ENCODE measurements at places on chromosomes 6 and 20. TPM values are rescaled to one million over a fixed set of nuclear protein-coding genes. Genes with fewer than 3 reads are reported as not detected.
A peak's percentile ranks its signal among the peaks of the same experiment; 100 is the strongest.

KCNQ2 gene
- 72.1 TPM for total RNA-seq

GRM4 gene
- 3.1 TPM for total RNA-seq

SAPCD1 gene
- total RNA-seq, result 8.4 TPM

ERVFRD-1 gene
- total RNA-seq, result not detected

PSORS1C1 gene
- 0.47 TPM for total RNA-seq

GLP1R gene
- total RNA-seq, result not detected

CD24 gene
- total RNA-seq, result 392 TPM

SLC22A2 gene
- 0.64 TPM for total RNA-seq

CRISP2 gene
- 0.34 TPM for total RNA-seq

DNA sequence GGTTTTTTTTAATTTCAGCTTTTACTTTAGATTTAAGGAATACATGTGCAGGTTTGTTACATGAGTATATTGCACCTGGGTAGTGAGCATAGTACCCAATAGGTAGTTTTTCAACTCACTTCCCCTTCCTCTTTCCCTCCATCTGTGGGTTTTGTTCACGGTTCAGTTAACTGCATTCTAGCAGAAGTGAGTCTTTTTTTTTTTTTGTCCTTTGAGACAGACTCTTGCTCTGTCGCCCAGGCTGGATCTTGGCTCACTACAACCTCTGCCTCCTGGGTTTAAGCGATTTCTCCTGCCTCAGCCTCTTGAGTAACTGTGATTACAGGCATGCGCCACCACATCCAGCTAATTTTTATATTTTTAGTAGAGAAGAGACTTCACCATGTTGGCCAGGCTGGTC is 8.7 kb downstream of the UBR2 start:
- DNase-seq, result no peak

DNA sequence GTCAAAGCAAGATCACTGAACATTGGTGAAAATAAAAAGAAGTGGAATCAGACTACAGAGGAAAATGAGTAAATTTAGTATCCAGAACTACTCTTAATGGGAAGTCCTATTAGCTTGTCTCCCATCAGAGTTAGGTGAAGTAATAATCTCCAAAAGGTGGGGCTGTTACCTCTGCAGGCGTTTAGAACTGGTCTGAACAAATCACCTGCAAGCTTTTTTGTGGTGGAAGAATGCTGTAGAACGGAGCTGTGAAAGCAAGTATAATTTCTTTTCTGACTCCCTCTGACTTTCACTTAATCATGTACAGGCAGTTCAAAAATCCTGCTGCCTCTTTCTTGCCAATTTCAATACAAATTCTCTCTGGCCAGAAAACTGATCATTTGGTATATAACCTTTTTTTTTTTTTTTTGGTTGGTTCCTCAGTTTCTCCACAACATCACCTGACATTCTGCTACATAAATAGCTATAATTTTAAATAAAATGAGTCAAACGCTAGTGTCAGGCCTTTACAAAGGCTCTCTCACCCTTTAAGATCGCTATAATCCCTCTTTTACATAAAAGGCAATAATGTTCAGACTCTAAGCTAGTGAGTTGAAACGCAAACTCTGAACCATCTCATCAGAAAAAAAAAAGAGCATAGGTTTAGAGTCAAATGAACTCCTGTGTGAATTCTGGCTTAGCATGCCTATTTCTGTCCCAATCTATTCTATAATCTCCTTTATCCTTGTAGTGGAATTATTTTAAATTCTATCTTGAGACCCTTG is 38.8 kb downstream of the CITED2 start:
- no peak for DNase-seq

- DNase-seq, result no peak
These were observed 24.9 kb downstream of the DPPA5 start for GRCh38 chr6:73329201-73329600.

- DNase-seq, result no peak
These were observed 24.5 kb downstream of the BCAS4 start for GRCh38 chr20:50819349-50819748.

DNA sequence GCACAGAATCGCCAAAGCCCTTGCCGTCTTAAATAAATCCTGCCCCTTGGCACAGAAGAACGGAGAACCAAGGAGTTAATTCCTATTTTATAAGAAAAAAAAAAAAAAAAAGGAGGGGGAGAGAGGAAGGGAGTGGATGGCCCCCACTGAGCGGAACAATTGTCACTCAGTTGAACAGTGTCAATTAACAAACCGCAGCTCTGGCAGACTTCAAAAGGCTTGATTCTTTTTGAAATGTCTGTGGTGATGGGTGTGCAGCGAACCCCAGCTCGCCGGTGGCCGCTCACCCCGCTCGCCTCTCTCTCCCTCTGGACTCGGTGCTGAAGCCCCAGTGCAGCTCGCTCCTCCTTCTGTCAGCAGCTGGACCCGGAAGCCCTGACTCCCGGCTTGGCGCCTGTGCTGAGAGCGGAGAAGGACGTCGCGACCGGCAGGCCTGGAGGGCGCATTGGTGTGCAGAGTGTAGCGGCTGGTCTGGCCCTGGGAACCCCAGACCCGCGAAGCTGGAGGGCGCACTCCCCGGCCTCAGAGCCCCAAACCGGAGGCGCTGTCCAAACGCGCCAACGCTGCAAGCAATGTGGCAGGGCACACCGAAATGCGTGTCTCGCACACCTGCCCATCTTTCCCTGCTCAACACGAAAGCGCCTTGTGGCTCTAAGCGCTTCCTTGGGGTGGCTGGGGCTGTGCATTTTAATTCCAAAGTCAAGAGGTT is 3.4 kb downstream of the LINC00237 start:
- DNase-seq, result peak; percentile 87

GRCh38 chr6:6803180-6803977 is 214.9 kb downstream of the LY86 start:
- no peak for DNase-seq

- DNase-seq, result no peak
These were observed 7.8 kb downstream of the SMIM13 start for GRCh38 chr6:11101417-11101816.

DNA sequence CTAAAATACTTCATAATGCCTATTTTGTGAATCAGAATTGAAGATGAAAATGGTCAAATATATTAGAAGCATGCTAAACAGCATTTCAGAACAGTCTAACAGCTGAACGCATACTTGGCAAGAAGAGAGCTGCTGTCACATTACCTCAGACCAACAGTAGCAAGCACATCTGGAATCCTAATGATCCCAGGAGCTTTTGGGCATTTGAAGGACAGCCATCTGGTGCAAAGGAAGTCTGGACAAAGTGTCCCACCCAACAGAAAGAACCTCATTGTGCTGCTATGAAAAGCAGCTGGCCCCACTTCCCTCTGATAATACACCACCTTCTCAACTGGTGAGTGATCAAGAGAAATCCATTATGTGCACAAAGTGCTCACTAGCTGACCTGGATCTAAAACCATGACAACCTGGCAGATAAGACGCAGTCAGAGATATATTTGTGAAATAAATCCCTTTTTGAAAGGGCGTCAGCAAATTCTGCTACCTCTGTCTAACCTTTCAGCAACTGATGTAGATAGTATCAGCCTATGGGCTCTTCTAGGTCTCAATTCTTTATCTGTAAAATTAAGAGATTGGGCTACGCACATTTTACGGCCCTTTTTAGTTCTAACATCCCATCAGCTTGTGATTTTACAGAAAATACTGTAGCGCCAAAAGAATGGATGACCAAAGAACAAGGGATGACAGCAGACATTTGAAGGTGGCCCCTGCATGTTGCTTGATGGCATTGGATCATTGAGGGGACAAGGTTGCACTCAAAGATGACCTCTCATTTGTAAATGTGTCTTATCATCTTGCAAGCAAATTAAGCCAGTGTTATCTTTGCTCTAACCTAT is 78.7 kb downstream of the SGK1 start:
- no peak for DNase-seq

GRCh38 chr6:97841763-97842162 is 558.7 kb upstream of the MMS22L start:
- DNase-seq, result no peak

- no peak for DNase-seq
These were observed 86.4 kb downstream of the CEBPB start for GRCh38 chr20:50277064-50277415.

- DNase-seq, result no peak
These were observed 760 bp upstream of the IBTK start for GRCh38 chr6:82248273-82248735.

GRCh38 chr20:35772563-35773058 is 796 bp downstream of the PHF20 start:
- DNase-seq, result no peak

- DNase-seq, result peak; percentile 70
These were observed 115.4 kb downstream of the OPRM1 start for GRCh38 chr6:154154389-154154967.

DNA sequence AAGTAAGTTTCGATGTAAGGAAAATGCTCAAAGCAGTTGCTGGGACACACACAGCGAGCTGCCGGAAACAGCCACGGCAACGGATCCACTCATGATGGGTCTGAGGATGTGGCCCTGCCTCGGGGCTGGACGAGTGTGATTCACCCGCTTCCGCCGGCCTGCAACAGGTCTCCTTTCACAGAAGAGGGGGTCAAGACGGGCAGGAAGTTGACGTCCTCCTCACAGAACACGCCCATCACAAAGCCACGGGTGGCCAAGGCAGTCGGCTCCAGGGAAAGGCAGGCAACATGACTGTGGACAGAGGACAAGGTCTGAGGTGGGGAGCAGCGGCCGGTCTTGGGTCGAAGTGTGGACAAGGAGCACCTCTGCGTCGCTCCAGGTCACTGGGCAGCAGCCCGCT is 29.9 kb upstream of the SMOC2 start:
- peak; percentile 40 for DNase-seq

GRCh38 chr6:38113825-38114576 is 294.5 kb downstream of the ZFAND3 start:
- no peak for DNase-seq

GRCh38 chr20:44522841-44523240 is 971 bp upstream of the SERINC3 start:
- DNase-seq, result no peak

DNA sequence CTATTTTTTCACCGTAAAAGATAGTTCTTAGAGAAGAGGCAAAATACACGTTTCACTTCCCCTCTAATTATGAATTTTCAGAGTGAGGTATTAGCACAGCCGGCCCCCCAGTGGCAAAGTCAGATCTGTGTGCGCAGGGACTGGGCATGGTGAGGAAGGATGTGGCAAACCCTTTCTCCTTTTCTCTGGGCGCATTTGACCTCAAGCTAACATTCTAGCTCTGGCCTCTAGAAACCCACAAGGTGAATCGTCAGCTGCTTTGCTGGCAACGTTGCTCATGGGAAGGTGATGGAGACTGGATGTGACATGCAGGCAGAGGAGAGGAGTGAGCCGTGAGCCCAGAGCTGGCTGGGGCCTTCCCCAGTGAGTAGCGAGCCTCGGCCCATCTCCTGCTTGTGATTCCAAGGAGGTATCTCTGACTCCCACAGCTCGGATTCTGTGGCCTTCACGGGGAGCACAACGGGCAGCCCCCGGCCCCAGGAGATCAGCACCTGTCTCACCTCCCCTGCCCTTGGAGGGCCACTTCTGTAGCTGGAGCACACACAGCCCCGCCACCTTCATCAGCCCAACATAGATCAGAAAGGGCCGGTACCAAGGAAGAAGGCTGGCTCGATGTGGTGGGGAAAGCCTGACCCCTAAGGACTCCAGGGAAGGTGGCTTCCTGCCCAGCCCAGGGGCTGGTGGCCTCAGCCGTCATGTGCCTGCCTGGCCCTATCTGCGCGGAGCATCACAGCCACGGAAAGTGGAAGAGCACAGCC is 152.8 kb downstream of the TAF4 start:
- DNase-seq, result no peak

GRCh38 chr6:123594776-123595175 is 42.0 kb downstream of the TRDN start:
- DNase-seq, result no peak

DNA sequence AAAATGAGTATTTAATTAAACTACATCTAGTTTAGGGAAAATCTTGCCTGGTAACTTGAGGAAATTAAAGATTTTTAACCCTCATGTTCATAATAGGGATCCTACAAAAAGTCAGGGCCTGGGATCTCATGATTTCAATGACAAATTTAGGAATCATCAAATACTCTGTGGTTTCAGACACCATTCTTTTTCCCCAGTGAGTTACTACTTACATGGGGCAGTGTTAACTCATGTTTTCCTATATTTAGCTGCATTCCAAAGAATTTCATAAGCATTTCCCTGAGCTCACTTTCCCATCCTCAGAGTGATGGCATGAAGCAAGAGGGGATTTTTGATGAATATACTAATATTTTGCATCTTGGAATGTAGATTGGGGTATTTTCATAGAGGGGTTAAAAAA is 321.7 kb downstream of the CENPW start:
- DNase-seq, result no peak

DNA sequence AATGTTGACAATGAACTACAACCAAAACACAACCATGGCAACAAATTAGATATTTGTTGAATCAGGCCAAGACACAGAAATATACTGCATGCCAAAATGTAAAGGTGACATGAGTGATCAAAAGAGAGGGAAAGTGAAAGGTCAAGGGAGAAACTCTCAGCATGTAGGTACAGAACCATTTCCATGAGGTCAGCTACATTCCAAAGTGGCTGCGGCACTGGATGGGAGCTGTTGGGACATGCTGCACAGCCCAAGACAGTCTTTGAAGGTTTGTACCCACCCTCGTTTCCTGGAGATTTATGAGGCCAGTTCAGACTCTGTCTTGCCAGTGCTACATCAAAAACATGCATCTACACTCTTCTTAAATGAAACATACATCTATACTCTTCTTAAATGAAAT is 579.9 kb downstream of the BMP2 start:
- DNase-seq, result no peak

DNA sequence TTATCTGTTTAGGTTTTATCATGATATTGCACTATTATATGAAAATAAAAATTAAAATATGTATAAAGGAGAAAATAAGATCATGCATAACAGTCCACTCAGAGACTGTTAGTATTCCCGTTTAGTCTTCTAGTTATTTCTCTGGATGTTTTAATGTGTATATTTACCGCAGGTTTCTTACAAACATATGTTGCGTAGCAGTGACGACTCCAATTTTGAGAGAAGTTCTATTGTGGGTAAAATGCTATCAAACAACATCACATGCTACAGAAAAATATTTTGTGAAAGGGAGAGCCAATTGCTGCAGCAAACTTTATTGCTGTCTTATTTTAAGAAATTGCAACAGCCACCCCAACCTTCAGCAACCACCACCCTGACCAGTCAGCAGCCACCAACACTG is 72.4 kb upstream of the NXT1 start:
- no peak for DNase-seq

- DNase-seq, result no peak
These were observed 1.1 kb upstream of the IL17F start for GRCh38 chr6:52245425-52245824.

GRCh38 chr6:68975816-68976215 is 340.7 kb downstream of the ADGRB3 start:
- DNase-seq, result no peak

- DNase-seq, result no peak
These were observed 7.6 kb downstream of the CD93 start for GRCh38 chr20:23078351-23079015.

DNA sequence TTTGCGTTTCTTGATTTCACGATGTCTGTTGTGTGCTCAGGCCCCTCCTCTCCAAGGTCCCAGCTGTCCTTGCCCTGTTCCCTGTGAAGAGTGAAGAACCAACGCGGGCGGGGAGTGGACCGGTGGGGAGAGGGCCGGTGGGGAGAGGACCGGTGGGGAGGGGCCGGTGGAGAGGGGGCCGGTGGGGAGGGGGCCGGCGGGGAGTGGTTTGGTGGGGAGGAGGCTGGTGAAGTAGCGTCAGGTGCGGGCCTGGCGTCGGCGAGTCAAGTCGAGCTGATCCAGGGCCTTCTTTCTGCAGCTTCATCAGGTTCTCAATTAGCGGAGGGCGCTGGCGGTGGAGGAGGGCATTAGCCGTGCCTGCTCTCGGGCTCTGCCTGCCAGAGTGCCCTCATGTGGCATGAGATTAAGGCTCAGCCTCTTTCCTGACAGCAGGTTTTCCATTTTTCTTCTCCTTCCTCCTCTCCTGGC is 21.2 kb upstream of the BHLHE23 start:
- no peak for DNase-seq

Data from endodermal cell (in vitro differentiated cells).